ENCODE measurements at places on chromosomes 2 and 18. TPM values are rescaled to one million over a fixed set of nuclear protein-coding genes. Genes with fewer than 3 reads are reported as not detected.

The TTC31 gene
- 15.1 TPM for total RNA-seq

The CFAP65 gene
- 2.8 TPM for total RNA-seq

The FBXO48 gene
- 2.5 TPM for total RNA-seq

DNA sequence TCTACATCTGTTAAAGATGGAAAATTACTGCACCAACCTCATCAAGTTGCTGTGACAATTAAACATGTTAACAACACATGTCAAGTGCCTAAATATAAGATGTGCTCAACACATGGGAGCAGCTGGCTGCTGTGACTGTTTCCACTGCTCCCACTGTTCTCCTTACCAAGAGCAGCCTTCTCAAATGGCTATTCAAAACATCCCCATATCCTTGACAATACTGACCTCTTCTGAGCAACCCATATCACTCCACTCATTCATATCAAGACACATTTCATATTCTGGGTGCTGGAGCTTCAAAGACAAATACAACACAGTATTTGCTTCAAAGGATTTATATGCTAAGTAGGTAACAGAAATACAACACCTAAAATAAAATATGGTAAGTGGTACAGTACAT, 60.3 kb downstream of the PIAS2 start:
- no peak for DNase-seq

DNA sequence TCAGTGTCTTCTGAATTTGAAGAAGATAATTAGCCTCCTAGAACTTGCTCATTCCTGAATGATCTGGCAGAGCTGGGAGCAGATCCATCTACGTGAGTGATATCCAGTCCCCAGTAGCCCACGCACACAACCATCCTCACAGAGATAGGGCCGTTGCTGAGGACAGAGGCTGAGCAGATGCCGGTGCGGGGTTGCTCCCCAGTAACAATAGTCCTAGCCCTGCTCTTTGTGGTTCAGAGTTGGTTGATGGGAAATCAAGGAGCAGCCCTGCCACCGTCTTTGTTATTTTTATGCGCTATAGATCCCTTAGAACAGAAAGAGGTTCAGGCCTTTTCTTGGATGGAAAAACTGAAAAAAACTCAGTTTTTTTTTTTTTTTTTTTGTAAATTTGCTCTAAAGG, 69.3 kb downstream of the VWA3B start:
- no peak for DNase-seq

DNA sequence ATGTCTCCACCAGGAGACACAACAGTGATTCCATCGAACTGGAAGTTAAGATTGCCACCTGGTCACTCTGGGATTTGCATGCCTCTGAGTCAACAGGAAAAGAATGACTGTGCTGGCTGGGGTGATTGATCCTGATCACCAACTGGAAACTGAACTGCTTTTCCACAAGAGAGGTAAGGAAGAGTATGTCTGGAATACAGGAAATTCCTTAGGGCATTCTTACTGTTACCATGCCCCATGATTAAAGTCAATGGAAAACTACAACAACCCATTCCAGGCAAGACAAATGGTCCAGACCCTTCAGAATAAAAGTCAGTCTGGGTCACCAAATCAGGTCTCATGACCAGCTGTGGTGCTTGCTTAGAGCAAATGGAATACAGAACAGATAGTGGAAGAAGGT, 12.0 kb upstream of the DDX1 start:
- DNase-seq: no peak

DNA sequence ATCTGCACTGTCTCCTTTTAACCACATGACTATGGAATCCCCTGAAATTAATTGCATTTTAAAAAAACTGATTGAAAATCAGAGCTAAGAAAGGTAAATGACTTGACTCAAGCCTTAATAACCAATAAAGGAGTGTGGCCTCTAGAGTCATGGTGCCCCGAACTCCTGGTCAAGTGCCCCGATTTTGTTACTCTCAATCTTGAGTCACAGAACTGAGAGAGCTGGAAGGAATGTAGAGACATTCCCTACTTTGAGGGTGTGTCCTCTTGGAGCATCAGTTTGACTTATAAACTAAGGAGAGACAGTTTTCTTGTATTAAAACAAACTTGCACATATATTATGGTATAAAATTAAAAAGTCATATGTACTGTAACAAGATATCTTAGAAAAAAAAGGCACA, 2.4 kb downstream of the WDR43 start:
- DNase-seq: no peak

GRCh38 chr2:108870069-108870644, 83.6 kb downstream of the CCDC138 start:
- no peak for DNase-seq
